ENCODE measurements at places on chromosomes 1 and 21.

DNA sequence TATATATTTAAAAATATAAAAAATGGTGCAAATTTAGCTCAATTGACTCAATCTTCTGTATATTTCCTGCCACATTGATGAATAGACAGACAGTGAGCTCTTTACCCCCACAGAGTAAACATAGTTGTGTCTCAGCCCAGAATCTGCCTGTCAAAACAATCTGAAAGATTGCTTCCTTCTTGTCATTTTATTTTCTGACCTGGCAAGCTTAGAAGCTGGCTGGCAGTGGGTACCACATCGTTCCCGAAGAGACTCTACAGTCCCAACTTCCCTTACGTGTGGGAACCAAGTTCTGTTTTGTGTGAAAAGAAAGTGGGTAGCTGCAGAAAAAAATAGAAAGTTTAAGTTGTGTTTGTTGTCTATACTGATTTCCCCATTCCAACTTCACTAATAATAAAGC, 629.3 kb upstream of the NEGR1 start:
- no peak for DNase-seq

DNA sequence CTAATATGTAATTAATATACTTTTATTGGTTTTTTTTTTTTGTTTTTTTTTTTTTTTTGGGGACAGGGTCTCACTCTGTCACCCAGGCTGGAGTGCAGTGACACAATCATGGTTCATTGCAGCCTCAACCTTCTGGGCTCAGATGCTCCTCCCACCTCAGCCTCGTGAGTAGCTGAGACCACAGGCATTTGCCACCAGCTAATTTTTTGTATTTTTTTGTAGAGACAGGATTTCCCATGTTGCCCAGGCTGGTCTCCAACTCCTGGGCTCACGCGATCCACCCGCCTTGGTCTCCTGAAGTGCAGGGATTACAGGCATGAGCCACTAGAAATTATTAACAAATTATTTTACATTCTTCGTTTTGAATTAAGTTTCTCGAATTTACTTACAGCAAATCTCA, 16.8 kb upstream of the POGZ start:
- DNase-seq = no peak

- no peak for DNase-seq
Observed at GRCh38 chr1:176950736-176951324, 213.7 kb downstream of the ASTN1 start.

DNA sequence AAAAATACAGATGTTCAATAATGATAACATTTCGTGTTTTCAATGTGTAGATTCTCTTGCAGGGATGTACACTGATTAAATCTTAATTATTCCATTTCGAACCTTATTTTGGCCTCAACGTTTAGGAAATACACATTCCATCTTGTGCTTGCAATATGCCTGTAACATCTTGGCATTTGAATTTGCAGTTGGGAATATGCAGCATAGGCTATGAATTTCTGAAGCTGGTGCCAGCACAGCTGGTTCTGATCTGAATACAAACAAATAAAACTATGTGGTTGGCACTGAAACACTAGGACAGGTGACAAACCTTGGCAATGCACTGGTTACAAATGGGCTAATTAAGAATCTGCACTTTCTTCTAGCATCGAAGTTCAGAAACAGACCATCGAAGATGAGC, 108.4 kb downstream of the ERG start:
- no peak for DNase-seq

DNA sequence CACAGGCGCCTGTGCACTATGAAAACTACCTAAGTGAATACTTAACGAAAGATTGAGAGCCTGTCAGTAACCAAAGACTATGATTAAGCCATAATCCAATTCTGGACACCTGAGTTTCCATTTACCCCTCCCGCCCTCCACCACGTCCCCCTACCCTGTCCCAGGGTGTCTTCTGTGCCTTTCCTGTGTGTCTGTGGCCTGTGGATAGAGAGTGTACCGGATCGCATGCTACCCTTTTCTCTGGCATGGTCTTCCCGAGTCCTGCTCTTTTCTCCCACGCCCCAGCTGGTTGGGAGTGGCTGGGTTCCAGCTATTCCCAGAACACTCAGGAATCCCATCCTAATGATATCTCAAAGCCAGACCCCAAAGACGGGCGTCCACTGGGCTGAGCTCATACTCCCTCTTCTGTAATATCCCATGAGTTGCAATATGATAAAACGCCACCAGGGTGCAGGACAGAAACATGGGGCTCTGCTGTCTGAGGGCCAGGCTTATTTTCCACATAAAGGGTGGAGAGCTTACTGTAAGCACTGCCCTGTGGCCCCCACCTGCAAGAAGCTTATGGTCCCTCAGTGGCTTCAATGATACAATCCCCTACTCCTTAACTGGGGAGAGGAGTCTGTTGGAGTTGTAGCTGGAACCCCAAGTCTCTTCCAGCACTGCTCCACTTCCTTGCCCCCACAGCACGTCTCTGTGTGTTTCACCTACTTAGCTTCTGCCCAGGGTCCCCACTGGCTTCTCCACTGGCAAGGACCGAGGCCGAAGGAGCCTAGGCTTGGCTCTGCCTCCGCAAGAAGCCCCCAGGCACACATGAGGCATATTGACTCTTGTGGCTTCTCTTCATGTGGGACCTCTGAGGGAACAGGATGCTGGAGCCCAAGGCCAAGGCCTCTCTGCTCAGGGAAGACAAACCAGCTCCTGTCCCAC, 17.6 kb upstream of the ALX3 start:
- DNase-seq = no peak

DNA sequence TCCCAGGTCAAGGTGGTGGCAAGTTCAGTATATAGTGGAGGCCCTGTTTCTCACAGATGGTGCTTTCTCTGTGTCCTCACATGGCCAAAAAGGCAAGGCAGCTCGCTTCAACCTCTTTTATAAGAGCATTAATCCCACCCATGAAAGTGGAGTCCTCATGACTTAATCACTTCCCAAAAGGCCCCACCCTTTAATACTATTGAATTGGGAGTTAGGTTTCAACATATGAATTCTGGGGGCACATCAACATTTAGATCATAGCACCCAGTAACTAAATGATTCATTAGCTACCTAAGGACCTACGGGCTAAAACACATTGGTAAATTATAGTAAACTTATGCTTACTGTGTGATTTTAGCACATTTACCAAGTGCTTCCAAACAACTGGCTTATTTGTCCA, 317.9 kb downstream of the LTN1 start:
- DNase-seq = no peak

DNA sequence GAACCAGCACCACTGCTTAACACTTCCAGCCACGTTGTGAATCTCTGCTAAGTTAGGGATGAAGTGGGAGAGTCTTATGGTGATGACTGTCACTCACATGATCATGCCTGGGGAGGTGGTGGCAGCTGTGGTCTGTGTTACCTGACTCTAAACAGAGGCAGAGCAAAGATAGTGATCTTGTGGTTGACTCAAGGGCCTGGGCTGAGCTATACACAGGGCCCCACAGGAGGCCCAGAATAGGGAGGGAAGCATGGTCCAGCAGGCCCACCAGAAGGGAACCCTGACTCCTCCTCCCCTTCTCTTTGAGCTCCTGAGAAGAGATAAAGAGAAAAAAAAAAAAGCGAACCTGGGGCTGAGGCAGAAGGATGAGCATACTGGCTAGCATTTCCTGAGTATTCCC, 55.0 kb downstream of the PLXNA2 start:
- DNase-seq = no peak

Data from vagina (tissue), 2 donors.